ENCODE measurements at places on chromosomes 3 and 15.

DNA sequence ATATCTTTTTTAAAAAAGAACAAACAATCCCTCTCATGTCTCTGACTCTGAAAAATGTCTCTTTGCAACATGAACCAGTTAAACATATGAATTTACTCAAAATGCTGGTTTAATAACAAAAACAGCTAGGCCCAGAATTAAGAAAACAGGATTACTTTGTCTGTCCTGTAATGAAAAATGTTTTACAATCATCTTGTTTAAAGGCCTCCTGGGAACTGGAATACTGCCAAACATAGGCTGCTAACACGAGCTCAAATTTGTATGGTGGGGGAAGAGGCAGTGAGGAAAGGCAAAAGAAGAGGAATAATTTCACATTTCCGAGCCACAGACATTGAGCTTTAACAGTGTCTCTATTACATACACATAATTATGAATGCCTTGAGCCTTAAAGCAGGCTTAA lies 61.7 kb upstream of the PPIB start:
- DNase-seq: peak; percentile 56

DNA sequence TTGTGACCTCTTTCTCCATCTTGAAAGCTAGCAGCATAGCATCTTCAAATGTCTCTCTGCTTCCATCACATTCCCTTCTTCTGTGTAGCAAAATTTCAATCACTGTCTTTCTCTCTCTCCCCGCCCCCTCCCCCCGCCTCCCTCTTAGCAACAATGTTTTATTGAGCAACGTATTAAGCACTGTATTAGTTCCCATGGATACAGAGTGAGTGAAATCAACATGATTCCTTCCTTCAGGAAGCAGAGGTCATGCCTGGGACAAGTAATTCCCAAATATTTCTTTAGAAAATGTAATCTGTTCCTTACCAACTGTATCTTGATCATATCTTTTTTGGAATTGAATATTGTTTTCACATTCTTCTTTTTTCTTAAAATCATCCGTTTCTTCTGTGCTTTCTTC lies 373.7 kb upstream of the NECTIN3 start:
- DNase-seq: no peak

- DNase-seq: no peak
Observed at GRCh38 chr15:62476163-62476562, 311.1 kb upstream of the C2CD4B start.

DNA sequence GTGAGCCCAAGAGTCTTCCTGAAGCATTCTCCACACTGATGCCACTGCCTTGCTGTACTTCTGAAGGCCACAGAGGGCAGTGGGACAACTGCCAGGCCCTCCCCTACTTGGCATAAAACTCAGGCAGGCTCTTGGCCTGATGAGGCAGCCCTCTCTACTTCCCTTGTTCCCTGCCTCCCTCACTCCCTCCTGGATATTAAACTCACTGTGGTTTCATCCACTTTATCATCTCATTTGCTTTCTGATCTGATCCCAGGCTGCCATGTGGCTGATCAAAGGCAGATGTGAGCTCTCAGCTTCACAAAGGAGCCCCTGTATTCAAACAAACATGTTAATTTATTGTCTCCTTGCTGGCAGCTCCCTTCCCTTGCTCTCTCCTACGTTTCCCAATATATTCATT lies 533.5 kb downstream of the IGSF11 start:
- no peak for DNase-seq

DNA sequence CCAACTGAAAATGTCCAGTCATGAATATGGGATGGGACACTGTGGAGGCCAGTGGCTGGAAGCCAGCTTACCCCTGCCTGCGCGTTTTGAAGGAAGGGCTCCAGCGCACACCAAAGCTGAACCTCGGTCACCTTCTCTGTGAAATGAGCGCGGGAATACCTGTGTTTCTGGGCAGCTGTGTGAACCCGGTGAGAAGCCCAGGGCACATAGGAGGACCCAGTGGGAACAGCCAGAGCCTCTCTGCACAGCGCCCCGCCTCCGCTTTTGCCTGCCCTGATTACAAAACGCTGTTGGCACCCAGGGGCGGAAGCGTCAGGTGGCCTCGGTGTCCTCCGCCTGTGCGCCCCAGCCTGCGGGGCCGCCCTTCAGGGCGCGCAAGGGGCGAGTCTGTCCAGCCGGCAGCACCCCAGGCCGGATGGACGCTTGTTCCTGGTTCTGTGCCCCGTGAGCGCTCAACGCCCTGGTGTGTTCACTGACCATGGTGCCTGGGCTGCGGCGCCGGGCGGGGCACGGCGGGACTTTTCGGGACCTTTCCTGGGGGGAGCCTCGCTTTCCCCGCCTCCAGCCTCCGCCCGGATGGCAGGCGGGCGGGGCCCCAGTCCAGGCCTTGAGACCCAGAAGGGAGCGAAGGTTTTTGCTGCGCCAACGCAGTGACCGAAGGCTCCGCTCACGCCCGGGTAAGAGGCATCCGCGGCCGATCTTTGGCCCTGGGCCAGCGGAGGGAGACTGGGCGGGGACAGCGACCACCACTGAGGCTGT lies at the start of gene SQOR:
SQOR (plus strand) TSS at position 598 of the 759 bp plus-strand sequence. CDS start 23,895 bp downstream, outside the sequence.
- DNase-seq: no peak

DNA sequence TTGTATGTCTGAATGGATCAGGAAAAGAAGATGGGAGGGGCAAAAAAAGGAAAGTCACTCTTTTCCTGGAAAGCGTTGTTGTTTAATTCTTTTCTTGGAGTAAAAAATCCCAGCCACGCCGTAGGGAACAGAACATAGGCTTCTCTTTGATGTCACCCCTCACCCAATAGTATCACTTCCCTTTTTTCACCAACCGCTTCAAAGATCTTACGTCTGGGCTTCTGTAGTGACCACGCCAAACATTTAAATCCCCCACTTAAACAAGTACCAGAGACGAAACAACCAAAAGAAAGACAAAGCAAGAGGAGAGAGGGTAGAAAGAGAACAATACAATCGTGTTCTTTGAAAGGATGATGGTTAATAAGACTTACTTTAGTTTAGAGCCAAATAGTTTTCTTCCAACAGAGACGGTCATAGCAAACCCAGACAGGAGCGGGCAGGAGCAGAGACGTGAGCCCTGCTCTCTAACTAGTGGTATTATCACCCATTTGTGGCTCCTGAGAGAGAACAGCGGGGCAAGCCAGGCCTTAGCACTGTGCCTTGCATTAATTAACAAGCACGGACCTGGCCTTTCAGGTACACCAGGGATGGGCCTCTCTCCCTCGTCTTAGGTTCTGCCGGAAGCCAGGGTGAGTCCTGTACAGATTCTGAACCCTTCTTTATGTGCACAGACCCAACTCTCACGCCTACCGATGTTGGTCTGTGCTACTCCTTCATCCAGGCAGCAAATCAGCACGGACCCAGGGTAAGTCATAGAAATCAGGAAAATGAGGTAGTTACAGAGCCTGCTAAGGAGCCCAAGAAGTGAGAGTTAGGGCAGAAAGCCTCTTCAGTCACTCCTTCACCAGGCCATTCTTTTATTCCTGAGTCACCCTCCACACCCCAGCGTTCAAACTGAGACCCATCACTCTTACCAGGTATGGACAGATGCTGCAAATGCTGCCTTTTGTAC lies 28.2 kb upstream of the BCL6 start:
- no peak for DNase-seq

- no peak for DNase-seq
Observed at GRCh38 chr15:92091155-92091734, 237.7 kb downstream of the SLCO3A1 start.

DNA sequence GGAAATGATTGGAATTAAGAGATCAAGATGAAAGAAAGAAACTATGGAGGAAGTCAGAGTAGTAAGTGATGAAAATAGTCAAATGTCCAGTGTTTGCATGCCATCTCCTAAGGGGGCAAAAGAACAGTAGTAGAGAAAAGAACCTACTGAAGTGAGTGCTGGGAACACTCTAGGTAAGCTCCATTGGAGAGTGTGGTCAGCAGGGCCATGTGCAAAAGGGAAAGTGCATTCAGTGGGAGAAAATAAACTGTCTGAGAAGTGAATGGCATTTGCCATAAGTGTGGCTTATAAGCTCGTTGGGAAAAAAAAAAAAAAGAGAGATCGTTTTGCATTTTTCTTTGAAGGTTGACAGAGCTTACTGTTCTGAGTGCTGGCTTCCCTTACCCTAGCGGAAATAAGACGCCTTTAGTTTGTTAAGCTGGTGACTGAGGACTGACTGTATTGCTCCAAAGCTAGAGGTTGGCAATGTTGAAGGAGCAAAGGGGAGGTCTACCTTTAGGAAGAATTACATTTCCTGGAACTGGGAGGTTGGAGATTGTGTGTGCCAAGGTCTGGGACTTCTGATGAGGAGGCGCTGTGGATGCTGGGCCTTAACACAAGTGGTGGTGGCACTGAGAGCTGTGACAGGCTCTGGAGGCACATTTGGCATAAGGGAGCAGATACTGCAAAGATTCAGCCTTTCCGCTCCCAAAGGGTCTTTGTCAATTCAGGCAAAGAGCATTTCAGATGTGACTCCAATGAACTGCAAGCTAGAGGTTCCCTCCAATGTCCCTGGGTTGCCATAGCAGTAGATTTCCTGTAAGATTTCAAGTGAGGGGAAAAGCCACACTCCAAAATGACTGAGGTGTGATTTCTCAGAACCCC lies 287.8 kb upstream of the SATB1 start:
- no peak for DNase-seq

DNA sequence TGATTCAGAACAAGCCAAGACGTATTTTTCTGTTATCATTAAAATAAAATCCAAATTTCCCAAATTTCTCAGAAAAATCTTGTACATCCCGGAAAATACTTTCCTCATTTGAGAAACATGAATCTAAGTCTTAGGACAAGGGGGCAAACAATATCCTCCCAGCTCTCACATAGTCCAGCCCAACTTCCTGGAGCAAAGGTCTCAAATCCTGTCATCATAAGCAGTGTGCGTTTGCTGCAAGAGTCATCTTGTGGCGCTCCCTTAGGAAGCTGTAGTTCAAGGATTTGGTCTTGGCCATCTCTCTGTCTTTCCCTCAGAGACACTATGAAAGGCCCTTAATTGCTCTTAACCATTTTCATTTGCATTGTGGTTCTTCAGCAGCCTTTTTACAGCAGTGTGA lies 57.5 kb upstream of the GSK3B start:
- DNase-seq: no peak

DNA sequence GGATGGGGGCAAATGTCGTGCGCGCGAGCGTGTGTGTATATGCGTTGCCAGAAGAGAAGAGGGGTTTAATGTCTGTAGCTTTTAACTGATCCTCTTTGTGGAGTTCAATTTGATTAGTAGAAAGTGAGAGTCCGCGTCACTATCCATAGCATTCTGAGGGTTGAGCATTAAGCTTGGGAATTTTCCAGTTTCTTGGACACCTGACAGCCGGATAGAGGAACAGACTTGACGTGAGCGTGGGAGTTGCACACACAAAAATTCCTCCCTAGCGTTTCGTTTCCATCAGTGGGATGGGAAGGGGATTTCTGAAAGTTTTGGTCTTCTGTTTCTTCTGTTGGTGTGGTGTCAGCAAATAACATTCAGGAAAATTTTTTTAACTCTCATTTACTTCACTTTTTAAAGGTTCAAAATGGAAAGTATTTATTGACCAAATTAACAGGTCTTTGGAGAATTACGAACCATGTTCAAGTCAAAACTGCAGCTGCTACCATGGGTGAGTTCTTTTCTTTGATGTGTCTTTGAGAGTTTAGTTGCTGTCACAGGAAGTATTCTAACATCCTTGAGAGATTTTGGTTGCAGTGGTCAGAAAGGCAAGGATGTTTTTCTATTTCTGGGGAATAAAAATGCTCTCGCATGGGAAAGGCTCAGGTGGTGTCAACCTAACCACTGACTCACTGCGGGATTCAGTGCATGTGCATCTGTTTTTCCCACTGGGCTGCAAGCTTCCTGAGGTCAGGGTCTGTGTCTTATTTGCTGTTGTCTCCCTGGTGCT lies 841 bp downstream of the POGLUT1 start:
- no peak for DNase-seq

DNA sequence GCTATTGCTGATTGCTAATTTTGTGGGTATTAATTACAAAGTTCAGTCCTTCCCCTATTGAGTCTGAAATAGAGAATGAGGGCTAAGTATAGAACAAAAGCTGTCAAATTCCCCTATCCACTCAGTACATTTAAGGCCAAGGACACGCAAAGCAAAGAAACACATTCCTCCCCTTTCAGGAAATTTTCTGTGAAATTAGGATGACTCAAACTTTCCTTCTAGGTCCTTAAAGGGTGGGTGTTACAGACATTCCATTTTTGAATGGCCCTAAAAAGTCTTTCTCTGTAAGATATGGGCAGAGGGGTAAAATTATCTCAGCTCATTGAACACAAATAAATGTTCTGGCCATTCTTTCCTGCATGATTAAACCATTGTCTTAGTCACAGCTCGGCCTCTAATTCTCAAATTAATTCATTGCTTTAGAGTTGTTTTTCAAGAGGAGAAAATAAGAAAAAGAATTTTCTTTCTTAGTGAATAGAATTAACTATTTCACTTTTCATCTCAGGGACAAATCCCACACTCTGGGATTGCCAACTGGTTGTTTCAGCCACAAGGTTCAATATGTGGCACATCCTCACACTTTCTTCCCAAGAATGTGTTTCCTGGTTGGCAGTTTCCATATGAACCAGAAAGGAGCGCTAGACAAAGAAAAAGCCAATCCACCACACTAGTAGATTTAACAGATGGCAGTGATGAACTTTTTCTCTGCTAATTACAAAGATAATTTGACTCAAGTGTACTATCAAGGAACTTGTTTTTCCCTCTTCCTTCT lies 424.1 kb downstream of the ZNF385D start:
- DNase-seq: peak; percentile 27

DNA sequence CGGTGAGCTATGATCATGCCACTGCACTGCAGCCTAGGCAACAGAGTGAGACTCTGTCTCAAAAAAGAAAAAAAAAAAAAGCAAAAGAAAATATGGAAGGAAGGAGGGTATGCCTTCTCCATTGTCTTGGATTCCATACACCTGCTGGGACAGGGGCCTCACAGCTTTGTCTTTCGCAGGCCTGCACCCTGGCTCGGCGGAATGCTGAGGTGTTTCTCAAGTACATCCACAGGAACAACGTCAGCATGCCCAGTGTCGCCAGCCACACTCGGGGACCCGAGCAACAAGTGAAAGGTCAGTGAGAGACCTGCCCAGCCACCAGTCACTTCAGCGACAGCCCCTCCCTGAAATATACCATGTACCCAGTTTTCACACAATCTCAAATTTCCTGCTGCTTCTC lies 288.5 kb upstream of the UMPS start:
- DNase-seq: no peak

- DNase-seq: no peak
Observed at GRCh38 chr3:129045675-129046036, 14.9 kb upstream of the GP9 start.

DNA sequence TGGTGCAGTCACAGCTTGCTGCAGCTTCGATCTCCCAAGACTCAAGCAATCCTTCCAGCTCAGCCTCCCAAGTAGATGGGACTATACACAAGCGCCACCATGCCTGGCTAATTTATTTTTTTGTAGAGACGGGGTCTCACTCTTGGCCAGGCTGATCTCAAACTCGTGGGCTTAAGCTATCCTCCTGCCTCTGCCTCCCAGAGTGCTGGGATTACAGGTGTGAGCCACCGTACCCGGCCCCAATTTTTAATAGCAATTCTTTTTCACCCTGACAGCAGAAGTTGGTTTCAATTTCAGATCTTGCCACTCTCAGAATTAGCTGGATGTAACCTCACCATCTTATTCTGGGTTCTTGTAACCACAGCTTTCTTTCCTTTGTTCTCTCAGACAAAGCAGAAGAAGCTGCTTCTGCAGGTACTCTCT lies 64.8 kb downstream of the TRIM71 start:
- no peak for DNase-seq

Measured in AG09309 (cell line).